T-helper 2 cell treated with Interferon-gamma antibody and Interleukin-4, amounts not matched to agents 5 μg/mL and 100 μg/mL, for 36 hours (primary cell): ENCODE measurements at places on chromosomes 7 and 10.

- DNase-seq = no peak
Observed at GRCh38 chr7:151436446-151437158, 3.3 kb downstream of the CRYGN start.

GRCh38 chr10:87659571-87660483 lies at the start of gene PAPSS2:
PAPSS2 (plus strand) TSS chr10:87659878; CDS start chr10:87659982, 104 bp downstream.
- DNase-seq = no peak

GRCh38 chr10:119090968-119091367 lies 10.4 kb upstream of the EIF3A start:
- DNase-seq = peak; percentile 32

- DNase-seq = no peak
Observed at GRCh38 chr10:84185526-84186175, 8.7 kb upstream of the CDHR1 start.

- DNase-seq = no peak
Observed at GRCh38 chr7:29019896-29020295, 61.8 kb upstream of the TRIL start.

DNA sequence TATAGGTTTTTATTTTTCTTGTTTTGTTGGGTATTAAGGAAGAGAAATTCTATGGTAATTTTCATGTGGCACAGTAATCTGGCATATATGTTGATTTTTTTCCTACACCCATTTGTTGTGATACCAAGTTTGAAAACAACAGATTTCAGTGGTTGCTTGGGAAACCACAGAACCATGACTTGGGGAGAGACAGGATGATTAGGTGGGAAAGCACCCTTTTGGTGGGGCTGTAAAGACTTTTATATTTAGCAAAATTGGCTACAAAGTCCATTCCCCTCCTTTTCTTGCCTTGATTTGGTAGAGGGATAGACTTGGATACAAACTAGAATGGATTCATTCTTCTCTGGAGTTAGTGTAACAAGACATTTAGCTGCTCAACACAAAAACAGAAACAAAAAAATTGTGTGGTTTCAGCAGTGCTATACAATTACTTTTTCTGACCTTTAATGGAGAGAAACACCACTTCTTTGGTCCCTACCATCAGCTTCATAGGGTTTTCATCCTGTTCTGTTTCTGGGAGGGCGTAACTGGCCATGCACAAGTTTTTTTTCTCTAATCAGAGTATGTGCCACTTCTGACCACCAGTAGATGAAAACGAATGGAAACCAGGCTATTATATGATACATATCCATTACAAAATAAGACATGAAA lies 52.7 kb downstream of the FIGNL1 start:
- DNase-seq = peak; percentile 63

DNA sequence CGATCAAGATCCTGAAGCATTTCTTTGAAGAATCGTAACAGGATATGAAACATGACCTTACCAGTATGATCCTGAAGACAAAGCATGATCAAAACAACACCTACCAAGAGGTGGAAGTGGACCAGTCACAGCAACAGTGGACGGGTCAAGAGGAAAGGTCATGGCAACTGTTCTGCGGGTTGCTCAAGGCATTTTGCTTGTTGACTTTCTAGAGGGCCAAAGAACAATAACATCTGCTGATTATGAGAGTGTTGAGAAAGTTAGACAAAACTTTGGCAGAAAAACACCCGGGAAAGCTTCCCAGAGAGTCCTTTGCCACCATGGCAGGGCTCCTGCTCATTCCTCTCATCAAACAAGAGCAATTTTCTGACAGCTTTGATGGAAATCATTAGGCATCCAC lies 65.6 kb upstream of the LRRC18 start:
- DNase-seq = no peak

DNA sequence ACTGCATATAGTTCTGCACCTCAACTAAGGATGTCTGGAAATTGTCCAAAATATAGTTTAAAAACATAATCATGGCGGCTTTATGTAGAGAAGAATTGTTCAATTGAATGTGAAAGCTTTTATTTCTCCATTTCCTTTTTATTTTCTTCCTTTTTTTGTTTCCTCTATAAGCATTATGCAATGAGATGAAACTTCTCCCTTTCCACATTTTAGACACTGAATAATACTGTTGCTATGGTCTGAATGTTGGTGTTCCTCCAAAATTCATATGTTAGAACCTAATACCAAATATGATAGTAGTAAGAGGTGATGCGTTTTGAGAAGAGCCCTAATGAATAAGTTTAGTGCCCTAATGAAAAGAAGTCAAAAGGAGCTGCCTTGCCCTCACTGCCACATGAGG lies 175.0 kb downstream of the RNLS start:
- no peak for DNase-seq

DNA sequence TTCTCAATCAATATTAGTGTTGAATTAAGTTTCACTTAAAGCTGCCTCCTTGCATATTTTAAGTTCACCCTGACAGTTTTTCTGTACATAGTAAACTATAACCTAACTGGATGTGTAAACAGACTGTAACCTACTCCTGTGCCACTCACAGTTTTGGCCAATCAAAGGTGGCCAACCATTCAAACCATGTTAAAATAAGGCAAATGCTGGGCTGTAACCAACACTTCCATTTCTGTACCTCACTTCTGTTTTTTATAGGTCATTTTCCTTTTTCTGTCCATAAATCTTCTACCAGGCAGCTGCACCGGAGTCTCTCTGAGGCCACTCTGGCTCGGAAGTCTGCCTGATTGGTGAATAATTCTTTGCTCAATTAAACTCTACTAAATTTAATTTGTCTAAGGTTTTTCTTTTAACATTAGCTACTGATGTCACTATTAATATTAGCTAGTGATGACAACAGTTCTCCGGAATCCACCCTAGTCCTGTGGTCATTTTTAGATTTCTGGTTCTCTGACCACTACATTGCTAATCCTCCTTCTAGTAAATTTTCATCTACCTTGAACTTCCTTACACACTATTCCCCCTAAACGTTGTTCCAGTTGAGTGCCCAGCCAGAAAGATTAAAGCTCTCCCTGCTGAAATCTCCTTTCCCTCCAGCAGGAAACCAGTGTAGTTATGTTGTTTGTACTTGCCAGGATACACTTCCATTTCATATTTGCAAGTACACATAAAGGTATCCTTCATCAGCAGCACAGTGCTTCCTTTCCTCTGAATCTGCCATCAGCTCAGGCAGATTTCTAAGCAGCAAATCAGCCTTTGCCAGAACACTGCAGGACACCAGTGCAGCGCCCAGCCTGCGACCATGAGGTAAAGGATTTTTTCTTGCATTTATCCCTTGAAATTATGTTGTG lies 18.6 kb upstream of the IFIT2 start:
- DNase-seq = no peak

GRCh38 chr7:15780271-15780670 lies 93.8 kb upstream of the MEOX2 start:
- DNase-seq = no peak

DNA sequence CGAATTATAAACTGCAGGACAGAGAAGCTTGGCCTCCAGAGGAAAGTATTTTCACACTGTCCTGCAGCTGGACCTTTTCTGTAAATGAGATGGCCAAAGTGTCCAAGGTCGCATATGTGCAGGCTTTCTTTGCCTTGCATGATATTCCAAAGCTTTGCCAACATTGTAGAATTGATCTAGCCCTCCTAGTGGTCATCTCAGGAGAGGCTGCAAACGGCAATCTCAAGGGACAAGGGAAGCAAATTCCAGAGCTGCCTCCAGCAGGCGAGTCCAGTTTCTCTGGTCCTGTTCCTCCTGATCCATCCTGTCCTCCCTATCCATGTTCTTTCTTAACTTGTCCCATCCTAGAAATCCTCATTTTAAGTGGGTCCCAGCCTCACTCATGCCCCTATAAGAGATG lies 373.4 kb upstream of the PCDH15 start:
- no peak for DNase-seq

GRCh38 chr7:38222481-38223096 lies 44.5 kb downstream of the STARD3NL start:
- no peak for DNase-seq

DNA sequence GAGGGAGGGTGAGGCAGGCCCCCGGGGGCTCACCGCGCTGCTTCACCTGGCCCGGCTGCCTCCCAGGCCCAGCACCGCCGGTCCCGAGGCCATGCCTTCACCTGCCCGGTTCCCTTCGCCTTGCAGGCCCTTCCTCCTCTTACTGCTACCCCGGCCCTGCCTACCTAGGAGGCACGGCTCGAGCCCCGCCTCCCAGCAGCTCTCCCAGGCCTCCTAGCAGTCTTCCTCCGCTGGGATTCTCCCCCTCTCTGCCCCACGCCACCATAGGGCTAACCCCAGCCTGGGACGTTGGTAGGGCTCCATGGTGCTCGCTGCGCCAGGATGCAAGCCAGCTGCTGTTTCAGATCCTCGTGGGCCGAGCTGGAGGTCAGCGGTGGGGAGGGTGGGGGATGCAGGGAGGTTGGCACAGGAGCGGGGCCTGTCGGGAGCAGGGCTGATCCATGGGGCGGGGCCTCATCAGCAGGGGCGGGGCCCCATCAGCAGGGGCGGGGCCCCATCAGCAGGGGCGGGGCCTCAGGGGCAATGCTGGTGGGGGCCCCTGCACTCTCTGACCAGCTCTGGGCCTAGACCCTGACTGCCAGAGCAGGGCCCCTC lies 63.3 kb downstream of the RASGEF1A start:
- DNase-seq = no peak

GRCh38 chr7:111846898-111847297 lies 284.6 kb upstream of the IMMP2L start:
- no peak for DNase-seq

DNA sequence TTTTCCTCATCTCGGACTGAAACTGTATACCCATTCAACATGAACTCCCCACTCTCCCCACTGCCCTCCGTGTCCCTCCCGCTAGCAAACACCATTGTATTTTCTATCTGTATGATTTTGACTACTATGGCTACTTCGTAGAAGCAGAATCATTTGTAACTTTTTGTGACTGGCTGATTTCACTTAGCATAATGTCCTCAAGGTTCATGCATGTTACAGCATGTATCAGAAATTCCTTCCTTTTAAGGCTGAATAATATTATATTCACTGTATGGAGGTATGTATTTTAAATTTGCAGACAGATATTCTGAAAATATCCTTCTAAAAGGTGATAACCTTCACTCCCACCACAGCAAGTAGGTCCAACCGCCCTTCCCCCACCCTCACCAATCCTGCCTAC lies 42.9 kb upstream of the MMD2 start:
- DNase-seq = no peak

DNA sequence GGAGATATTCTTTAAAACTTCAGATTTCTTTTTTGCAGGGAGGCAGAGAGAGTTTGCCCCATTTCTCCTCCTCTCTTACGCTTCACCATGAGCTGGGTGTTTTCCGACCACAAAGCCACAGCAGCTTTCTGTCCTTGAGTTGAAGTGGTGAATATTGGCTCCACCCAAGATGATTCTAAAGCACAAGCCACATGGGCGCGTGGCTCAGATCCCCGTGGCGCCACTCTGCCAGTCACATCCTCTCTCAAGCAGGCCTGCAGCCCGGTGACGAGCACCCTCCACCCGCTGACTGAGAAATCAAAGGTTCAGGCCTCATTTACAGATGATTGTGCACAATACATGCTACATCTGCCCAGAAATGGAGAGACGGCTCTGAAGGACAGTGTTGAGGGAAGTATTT lies 27.6 kb upstream of the RNF32 start:
- DNase-seq = peak; percentile 87

- DNase-seq = no peak
Observed at GRCh38 chr7:80089366-80089765, 45.3 kb upstream of the GNAI1 start.

- no peak for DNase-seq
Observed at GRCh38 chr7:23004247-23004520, 9.7 kb downstream of the HYCC1 start.

GRCh38 chr10:47257396-47258120 lies 42.4 kb upstream of the GDF10 start:
- no peak for DNase-seq

DNA sequence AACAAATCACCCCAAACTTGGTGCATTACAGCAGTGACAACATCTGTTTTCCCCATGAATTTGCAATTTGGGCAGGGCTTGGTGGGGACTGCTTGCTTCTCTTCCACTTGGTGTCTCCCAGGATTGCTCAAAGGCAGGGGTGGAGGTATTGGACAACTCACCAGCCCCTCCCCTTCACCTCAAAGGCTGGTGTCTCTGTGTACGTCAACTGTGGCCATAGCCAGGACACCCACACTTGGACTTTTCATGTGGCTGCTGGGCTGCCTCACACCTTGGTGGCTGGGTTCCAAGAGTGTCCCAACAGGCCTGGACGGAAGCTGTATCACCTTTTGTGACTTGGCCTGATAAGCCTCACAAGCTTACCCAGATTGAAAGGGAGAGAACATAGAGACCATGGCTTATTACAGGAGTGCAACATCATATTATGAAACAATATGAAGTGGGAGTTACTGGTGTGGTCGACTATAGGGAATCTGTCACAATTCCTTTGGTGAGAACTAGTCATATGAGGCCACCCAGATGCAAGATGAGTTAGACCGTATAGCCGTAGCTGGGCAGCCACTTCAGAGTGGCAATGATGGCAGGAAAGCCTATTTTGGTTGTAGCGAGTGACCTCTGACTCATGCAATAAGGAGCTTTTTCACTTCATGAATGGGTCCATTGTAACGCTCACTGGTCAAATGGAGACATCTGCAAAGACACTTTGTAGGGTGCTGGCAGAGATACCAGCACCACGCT lies 187.6 kb upstream of the ITGB1 start:
- DNase-seq = no peak

- DNase-seq = no peak
Observed at GRCh38 chr10:58023341-58024073, 244.2 kb downstream of the IPMK start.

DNA sequence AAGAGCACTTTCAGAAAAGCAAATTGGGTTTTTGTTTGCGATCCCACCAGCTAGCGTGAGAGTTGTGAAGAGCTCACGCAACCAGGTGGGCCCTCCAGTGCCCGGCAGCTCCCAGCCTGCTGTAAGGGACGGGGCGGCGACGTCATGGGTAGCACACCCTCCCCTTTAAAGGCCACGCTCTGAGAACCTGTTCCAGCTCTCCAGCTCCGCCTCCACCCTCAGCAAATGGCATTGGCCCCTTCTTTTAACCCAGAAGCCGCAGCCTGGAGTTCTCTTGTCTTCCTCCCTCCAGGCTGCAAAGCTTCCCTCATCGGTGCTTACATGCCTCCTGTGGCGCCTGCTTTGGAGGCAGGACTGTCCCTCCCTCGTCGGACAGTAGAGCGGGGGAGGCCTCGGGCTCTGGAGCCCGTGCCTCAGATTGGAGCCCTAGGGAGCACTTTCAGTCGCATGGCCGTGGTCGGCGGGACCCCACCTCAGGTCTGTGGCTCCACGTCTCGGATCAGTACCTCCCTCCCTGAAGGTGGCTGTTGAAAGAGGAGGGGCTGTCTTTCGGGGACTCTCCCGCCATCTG lies 32.9 kb downstream of the WIPI2 start:
- DNase-seq = no peak

DNA sequence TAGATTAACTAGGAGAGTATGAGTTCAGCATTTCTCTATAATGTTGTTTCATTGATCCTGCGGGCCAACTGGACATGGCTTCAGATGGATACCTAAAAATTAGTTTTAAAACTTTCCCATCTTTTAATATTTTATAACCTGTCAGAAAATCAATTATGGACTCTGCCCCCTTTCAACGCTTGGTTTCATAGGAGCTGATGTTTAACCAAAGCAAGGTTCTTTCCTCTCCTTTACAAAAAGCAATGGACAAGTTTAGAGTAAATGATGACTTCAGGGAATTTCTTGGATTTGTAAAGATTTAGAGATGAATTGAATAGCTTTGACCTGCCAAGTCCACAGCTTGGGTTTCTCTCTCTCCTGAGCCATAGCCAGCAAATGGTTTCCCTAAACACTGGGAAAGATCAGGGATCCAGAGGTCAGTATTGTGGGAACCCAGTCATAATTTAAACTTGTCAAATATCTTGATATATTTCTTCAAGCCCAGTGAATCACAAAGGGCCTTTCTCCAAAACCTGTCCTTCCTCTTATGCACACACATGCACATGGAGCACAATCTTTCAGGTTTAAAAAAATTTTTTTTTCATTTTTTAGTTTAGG lies 177.1 kb downstream of the EVX1 start:
- DNase-seq = no peak
